ENCODE measurements at places on chromosomes 2 and 18. TPM values are rescaled to one million over a fixed set of nuclear protein-coding genes. Genes with fewer than 3 reads are reported as not detected.

Gene MYL1
- total RNA-seq, result 7,433 TPM

Gene MEP1B
- not detected for total RNA-seq

Gene RASGRP3
- total RNA-seq, result 22.5 TPM

Gene FTCDNL1
- 21.9 TPM for total RNA-seq

Gene SERPINB4
- total RNA-seq, result not detected

Gene GORASP2
- 55.1 TPM for total RNA-seq

Gene PRKAG3
- total RNA-seq, result 54.6 TPM

Gene TUBB8B
- not detected for total RNA-seq

Gene CDH7
- total RNA-seq, result not detected

Gene VIL1
- total RNA-seq, result 1.8 TPM

Gene REG3G
- not detected for total RNA-seq
